ENCODE measurements at places on chromosomes 1 and 21. TPM values are rescaled to one million over a fixed set of nuclear protein-coding genes. Genes with fewer than 3 reads are reported as not detected.

- peak; percentile 51 for DNase-seq
These were observed 28.1 kb downstream of the PADI4 start for GRCh38 chr1:17335821-17336710.

- DNase-seq: peak; percentile 57
These were observed 282.6 kb upstream of the AJAP1 start for GRCh38 chr1:4371849-4372248.

The CFHR3 gene
- 0.49 TPM for total RNA-seq

DNA sequence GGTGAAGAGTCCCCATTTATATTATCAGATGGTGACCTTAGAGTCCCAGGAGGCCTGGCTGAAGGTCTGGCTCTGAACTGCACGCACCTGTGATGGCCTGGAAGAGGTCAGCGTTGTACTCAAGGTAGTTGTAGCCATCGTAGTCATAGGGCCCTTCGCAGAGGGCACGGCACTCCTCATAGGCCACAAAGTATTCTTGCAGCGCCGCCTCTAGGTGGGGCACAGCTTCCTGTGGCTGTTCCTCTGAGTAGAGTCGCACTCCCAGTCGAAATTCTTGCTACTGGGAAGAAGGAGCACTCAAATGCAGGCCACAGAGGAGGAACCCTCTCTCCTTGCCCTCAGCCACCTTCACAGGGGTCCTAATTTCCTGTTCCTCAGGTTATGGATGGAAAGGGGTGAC is 7.7 kb downstream of the P3H1 start:
- no peak for DNase-seq

GRCh38 chr1:186887203-186887602 is 58.5 kb downstream of the PLA2G4A start:
- DNase-seq: no peak

- peak; percentile 78 for DNase-seq
These were observed 26.8 kb downstream of the UMODL1 start for GRCh38 chr21:42097860-42098454.

- DNase-seq: no peak
These were observed 70.9 kb downstream of the ITPKB start for GRCh38 chr1:226668173-226668560.

GRCh38 chr21:42665026-42665425 is 11.6 kb downstream of the PDE9A start:
- no peak for DNase-seq

DNA sequence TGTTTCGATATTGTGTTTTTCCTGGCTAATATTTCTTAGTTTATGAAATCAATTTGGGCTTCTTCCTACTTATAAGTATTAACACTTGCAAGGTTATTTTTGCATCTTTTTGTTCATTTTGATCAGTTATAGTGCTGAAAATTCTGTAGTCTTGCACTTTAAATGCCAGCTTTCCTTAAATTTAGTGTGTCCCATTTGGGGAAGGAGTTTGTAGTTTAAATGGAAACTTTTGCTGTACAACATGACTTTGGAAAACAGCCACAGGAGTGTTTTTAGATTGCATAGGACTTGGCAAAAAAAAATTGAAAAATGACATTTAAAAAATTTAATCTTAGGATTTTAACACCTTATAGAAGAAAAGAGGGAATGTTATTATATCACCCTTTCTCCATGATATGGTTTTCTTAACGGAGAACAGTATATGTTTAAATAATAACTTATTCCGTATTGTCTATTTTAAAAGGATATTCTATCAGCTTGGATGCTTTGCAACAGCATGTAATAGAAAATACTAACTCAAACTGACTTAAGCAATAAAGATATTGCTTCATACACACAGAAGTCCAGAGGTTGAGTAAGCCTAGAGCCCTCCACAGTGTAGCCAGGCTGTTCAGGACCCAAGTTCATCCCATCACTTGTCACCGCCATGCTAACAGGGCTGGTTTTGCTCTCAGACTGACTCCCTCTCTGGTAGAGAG is 53.8 kb downstream of the LYPLAL1 start:
- DNase-seq: no peak

DNA sequence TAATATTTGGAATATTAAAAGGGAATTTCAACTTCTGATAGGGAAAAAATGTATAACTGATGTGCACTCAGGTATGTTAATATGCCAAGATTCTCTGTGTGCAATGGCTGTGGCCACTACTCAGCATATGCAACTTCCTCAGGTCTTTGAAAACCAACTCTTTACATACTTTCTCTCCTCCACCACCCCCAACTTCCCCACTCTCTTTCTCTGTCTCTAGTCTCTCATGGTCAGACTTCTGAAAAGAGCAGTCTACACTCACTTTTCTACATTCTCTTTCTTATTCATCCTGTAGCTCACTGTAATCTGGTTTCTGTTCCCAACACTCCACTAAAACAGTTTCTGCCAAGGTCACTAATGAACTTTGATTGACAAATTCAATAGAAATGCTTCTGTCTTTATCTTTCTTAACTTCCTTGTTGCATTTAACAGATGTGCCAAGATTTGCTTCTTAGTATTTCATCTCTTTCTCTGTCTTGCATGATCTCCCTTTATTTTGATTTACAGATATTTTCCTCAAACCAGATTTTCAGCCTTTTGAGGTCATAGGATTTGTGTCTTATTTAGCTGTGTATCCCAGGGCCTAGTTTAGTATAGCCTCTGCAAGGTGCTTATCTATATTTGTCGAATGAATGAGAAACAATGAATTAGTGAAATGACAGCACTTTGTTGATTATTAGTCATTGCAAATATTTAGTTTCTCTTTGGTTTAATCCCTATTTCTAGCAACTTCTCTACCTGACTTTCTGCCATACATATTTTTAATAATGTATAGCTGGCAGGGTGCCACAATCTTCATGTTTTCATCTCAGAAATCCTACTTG is 168.9 kb downstream of the LMO4 start:
- DNase-seq: no peak

Measured in mucosa of gallbladder (tissue), 1 donor.